Iris pigment epithelial cell (primary cell): ENCODE measurements at places on chromosomes 12 and 14.

- DNase-seq = no peak
Measured at GRCh38 chr14:33237115-33237740, 298.5 kb downstream of the NPAS3 start.

DNA sequence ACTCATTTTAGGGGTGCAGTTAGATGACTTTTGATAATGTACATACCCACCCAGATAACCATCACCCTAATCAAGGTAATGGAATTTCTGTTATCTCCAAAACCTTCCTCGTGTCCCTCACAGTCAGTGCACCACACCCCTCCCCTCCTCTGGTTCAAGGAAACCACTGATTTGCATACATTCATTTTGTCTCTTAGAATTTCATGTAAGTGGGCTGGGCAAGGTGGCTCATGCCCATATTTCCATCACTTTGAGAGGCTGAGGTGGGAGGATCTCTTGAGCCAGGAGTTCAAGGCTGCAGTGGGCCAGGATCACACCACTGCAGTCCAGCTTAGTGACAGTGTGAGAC is 15.7 kb downstream of the ADIPOR2 start:
- no peak for DNase-seq

- DNase-seq = no peak
Measured at GRCh38 chr12:58907391-58907790, 12.9 kb downstream of the LRIG3 start.

- no peak for DNase-seq
Measured at GRCh38 chr12:98823012-98823411, 177.9 kb downstream of the APAF1 start.

GRCh38 chr14:103923863-103924262 is 4.4 kb upstream of the TDRD9 start:
- DNase-seq = no peak
